Epithelial cell of proximal tubule (primary cell): ENCODE measurements at places on chromosomes 12 and 14. TPM values are rescaled to one million over a fixed set of nuclear protein-coding genes. Genes with fewer than 3 reads are reported as not detected.

The SOX5 gene
- total RNA-seq: 0.07 and 0.17 TPM in 2 replicates

- DNase-seq: no peak
Measured at GRCh38 chr14:73888971-73889370, 2.3 kb downstream of the ZNF410 start.

- no peak for DNase-seq
Measured at GRCh38 chr12:9039397-9039977, 50.1 kb downstream of the KLRG1 start.

GRCh38 chr14:78254911-78255461 is 84.8 kb downstream of the NRXN3 start:
- DNase-seq: peak; percentile 75

- DNase-seq: no peak
Measured at GRCh38 chr14:65373016-65373670, 39.4 kb upstream of the FUT8 start.

DNA sequence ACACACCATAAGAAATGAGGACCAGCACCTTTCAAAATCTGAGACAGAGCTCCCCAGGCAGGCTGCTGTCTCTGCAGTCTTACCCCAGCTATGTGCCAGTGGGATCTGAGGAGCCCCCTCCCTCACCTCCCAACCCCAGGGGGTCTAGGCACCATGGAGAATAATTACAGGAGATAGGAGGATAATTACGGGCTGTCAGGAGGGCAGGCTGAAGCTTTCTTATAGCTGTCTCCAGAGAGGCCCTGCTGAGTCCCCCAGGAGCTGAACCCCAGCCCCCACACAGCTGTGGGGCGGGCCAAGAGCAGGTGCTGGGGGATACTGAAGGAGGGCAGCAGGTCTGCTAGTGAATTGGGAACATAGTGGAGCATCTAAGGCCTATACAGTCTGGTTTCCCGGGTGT is 6.8 kb downstream of the CPNE6 start:
- DNase-seq: no peak

- no peak for DNase-seq
Measured at GRCh38 chr14:95471016-95471415, 45.4 kb downstream of the SYNE3 start.

- DNase-seq: no peak
Measured at GRCh38 chr12:125105600-125105999, 40.4 kb downstream of the AACS start.

DNA sequence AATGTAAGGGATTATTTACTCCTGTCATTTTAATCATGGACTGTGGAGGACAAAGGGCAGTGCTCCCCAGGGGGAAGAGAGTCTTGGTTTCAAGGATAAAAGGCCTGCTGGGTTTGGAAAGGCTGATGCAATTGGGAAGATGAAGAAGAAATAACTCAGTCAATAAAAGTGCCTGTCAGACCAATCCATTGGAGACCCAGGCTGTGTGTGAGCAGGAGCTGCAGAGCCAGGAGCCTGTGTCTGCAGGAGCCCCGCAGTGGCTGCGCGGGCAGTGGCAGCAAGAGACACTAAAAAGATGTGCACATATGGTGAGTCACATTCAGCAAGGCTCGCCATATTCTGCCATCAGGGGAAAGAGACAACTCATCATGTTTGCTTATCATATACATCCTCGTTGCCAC is 90.4 kb downstream of the CRACR2A start:
- DNase-seq: no peak

DNA sequence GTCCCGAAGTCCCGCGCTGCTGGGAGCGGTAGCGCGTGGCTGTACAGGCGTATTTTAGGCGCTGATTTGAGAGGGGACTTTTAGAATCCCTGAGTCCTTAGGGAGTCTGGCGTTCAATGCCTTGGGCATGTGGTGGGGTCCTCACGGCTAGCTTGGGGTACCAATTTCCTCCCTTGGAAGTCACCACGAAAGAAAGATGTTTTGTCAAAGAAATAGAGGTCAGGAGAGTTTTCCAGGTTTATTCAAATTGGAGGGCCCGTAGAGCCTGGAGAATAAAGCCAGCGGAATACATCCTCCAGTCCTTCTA is 63.9 kb downstream of the KLHL28 start:
- no peak for DNase-seq

DNA sequence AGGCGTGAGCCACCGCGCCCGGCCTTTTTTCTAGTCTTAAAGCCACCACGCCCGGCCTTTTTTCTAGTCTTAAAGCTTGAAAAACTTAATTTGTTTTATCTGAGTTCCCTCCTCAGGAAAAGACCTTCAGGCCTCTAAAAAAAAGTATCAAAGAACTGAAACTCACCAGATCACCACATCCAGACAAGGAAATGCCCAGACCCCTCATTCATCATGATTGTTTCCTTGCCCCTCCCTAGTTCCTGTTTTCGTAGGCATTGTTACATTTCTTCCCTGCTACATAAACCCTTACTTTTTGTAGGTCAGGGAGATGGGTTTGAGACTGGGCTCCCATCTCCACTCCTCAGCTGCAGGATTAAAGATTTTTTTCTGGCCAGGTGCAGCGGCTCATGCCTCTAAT is 21.1 kb upstream of the VWF start:
- DNase-seq: no peak

- DNase-seq: no peak
Measured at GRCh38 chr12:111361073-111361716, 7.7 kb downstream of the PHETA1 start.

GRCh38 chr12:65885312-65885711 is 61.0 kb downstream of the HMGA2 start:
- no peak for DNase-seq

The GALNT8 gene
- total RNA-seq: 0.58 and 1.5 TPM in 2 replicates

The SLC5A8 gene
- total RNA-seq: not detected in 2 replicates

DNA sequence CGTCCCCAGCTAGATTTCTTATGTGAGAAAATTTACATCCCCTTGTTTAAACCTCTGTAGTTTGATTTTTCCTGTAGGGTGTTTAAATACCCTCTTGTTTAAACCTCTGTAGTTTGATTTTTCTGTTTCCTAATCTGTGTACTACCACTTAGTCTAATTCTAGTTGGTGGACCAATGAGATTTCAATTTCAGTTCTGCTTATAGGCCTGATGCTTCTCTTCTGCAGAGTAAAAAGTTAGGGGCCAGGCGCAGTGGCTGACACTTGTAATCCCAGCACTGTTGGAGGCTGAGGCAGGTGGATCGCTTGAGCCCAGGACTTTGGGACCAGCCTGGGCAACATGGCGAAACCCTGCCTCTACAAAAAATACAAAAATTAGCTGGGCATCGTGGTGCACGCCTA is 11.5 kb downstream of the UBC start:
- no peak for DNase-seq

GRCh38 chr12:2692080-2692479 is 102.7 kb upstream of the FKBP4 start:
- no peak for DNase-seq

DNA sequence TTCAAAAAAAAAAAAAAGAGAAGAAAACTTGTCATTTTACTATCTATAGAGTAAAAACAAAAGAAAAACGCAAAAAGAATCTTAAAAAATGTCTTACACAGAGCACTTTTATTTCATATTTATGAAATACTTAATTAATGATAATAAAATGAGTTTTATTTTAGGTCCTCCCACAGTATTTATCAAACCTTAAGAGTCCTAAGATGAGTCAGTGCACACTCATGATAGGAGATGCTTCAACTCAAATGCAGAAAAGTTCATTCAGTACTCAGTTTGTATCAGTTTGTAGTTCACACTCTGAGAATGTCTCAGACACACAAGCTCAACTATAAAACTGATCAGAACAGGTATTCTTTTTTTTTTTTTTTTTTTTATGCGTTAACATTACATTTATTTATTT is 41.7 kb downstream of the TRIM9 start:
- no peak for DNase-seq

GRCh38 chr12:48422060-48422459 is 50.3 kb upstream of the ANP32D start:
- DNase-seq: no peak

DNA sequence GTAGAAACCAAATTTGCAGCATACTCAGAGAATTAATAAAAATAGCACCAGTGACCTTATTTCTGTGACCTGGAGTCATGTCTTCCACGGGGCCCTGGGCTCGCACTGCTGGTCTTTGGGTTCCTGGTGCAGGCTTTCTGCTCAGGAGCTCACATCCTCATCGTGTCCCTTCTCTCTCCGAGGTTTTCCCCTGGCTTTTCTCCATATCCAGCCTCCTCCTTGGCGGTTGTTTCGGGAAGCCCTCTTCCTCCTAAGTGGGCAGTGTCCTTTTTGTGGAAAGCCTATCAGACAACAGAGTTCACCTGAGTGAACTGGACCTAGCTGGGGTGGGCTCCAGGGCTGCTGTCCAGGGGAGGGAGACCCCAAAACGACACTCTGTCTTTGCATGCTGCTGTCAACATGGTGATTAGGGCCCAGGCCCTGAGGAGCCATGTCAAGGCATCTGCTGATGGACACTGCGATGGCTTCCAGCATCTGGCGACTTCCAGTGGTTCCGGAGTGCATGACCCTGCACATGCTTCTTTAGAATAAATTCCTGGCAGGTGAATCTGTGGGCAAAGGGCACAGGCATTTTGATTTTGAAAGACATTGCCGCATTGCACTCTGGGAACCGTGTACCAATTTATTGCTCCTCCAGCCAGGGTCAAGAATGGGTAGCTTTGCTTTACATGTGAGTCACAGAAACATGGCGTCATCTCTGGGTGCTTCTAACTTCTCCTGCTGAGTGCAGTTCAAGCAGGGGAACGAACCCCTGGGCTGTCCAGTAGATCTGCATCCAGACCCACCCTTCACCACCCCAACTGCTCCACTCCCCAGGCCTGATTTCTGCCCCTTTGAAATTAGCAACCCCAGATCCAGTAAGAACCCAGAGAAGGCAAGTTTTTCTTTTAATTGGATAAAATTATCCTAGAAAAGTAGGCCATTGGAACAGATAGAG is 136.8 kb downstream of the ADGRD1 start:
- DNase-seq: no peak

The CBLN3 gene
- total RNA-seq: 0.43 and 1.3 TPM in 2 replicates

- DNase-seq: peak; percentile 70
Measured at GRCh38 chr14:20682435-20683124, 1.8 kb upstream of the RNASE4 start.

The ZC2HC1C gene
- 1.9 and 2.2 TPM in 2 replicates for total RNA-seq

The DAO gene
- not detected in 2 replicates for total RNA-seq

DNA sequence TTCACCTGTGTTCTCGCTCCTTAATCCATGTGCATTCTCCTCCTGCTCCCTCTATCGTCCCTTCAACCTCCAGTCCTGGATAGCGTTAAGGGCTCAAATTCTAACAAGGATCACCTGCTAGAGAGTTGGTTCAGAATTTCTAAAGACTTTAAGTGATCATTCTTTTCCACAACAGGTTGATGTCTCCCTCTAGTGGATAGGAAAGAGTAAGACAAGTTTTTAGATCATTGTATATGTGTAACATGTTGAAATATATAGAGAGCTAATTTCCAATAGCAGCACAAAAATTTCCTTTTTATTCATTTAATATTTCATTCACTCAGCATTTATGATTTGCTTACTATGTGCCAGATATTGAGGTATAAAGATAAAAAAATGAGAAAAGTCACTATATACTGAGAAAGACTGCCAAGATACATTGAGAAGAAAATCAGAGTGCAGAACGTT is 9.3 kb upstream of the ESR2 start:
- DNase-seq: peak; percentile 15

The ABCC9 gene
- under 0.01 and 0.23 TPM in 2 replicates for total RNA-seq

GRCh38 chr14:33539918-33540357 is 410.9 kb downstream of the EGLN3 start:
- no peak for DNase-seq

GRCh38 chr12:3000548-3001275 is 41.5 kb downstream of the TEAD4 start:
- DNase-seq: no peak

GRCh38 chr12:49843411-49843810 is 505 bp upstream of the BCDIN3D start:
- no peak for DNase-seq

DNA sequence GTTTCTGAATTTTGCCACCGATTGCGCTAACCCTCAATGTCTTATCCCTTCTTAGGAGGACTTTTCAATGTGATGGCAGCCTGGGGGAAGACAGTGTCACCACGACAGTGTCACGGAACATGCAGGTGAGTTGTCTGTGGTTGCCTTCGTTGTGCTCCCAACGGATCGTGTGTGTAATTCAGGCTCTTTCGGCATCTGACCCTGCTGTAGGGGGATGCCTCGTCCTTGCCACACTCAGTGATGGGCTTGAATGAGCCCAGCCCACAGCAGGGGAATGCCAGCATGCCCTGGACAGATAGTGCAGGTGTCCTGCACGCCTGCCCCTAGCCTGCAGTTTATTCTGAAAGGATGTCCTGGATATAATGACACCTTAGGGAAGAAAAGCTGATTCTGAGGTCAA is 123.8 kb upstream of the RTL1 start:
- no peak for DNase-seq

The DCN gene
- total RNA-seq: 1.6 and 12.5 TPM in 2 replicates

The KLRK1 gene
- total RNA-seq: not detected in 2 replicates

DNA sequence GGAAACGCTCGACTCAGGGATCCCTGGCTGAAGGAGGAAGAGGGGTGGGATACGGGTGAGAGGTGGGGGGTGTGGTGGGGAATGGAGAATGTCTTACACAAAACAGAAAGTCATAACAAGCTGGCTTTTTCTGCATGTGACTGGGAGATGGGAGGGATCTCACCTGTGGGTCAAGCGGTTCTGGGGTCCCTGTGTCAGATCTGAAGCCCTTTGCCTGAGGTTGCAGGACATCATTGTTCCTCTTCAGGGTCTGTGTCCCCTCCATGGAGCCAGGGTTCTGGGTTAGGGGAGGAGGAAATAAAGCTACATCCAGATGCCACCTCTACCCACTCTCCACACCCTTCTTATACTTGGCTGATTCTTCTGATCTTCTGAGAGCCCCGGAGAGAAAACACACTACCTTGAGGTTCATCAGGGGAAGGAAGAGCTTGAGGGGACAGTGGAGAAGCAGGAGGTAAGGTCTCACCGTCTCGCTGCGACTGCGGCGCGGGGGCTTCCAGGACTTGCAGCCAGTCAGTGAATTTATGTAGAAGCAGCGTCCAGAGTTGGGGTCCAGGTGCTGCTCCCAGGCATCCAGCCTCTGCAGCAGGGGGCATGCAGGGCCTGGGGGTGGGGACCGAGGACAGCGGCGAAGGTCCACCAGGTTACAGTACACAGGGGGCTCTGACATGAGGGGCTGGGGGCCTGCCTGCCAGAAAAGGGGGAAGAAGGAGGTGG is 2.5 kb downstream of the ARHGAP9 start:
- DNase-seq: no peak

The SLC6A12 gene
- total RNA-seq: 0.07 TPM in 1 of 2 replicates, not detected in the other

GRCh38 chr12:92297932-92298696 is 152.5 kb upstream of the BTG1 start:
- DNase-seq: no peak

- DNase-seq: no peak
Measured at GRCh38 chr14:70640938-70641547, 673 bp upstream of the TTC9 start.

The MAP1LC3B2 gene
- total RNA-seq: 0.29 TPM in 1 of 2 replicates, not detected in the other

DNA sequence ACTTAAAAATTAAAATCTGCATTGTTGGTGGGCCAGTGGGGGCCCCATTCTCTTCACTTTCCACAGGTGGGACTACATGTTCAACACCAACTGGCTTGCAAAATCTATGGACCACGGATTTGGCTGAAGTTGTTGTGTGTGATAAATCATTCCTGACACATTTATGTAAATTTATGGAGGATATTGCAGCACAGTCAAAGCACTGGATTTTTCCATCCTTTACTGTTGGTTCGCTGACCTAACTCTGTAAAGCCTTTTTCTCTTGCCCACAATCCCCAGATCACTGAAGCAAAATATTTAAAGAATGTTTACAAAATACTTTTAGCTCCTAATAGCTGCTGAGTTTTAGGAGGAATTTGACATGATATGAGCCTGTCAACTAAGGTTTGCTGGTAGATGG is 219.7 kb upstream of the PRICKLE1 start:
- DNase-seq: no peak

- DNase-seq: no peak
Measured at GRCh38 chr12:55061024-55061423, 41.2 kb downstream of the NEUROD4 start.
